ENCODE measurements at places on chromosomes 11 and 22. TPM values are rescaled to one million over a fixed set of nuclear protein-coding genes. Genes with fewer than 3 reads are reported as not detected.

The ASPHD2 gene
- 1.7 TPM for polyA plus RNA-seq

The OR4A16 gene
- polyA plus RNA-seq: not detected

The TNNI2 gene
- 10.9 TPM for polyA plus RNA-seq

The SNRPD3 gene
- 122 TPM for polyA plus RNA-seq

The CAVIN3 gene
- polyA plus RNA-seq: 115 TPM

The FAM180B gene
- not detected for polyA plus RNA-seq

The SCGB1D2 gene
- not detected for polyA plus RNA-seq

The MYBPC3 gene
- polyA plus RNA-seq: 0.51 TPM

- DNase-seq: peak; percentile 68
- H3K4me3 ChIP-seq: no peak overlapping the region
- H3K36me3 ChIP-seq: no peaks in the 10 kb centered on the region
- peaks cover 51% of the 10 kb centered on the region for H3K4me1 ChIP-seq
- peak overlapping the region; percentile 91 for H3K27ac ChIP-seq
- no peaks in the 10 kb centered on the region for H3K27me3 ChIP-seq
Observed at GRCh38 chr11:46248289-46249102, 29.0 kb upstream of the CREB3L1 start.

DNA sequence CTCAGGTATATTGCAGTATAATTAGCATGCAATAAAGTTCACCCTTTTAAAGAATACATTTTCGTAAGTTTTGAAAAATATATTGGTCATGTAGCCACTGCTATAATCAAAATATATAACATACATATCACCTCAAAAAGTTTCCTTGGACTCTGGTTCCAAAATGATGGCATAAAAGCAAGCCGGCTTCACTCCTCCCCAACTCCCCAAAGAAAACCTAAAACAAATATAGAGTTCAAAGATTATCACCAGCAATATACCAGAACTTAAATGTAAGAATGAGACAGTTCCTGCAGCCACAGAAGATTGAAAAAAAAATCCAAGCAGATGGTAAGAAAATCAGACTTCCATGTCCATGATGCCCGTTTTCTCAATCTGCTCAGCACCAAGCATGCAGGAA is 104.3 kb downstream of the APIP start:
- no peaks in the 10 kb centered on the region for H3K27me3 ChIP-seq
- H3K4me1 ChIP-seq: no peaks in the 10 kb centered on the region
- H3K27ac ChIP-seq: no peak overlapping the region
- no peaks in the 10 kb centered on the region for H3K36me3 ChIP-seq
- no peak for DNase-seq

GRCh38 chr11:72741429-72741833 is 10.8 kb downstream of the ARAP1 start:
- no peaks in the 10 kb centered on the region for H3K36me3 ChIP-seq
- no peak overlapping the region for H3K4me3 ChIP-seq
- H3K27ac ChIP-seq: peak overlapping the region; percentile 88
- peaks cover 29% of the 10 kb centered on the region for H3K4me1 ChIP-seq
- no peaks in the 10 kb centered on the region for H3K27me3 ChIP-seq

DNA sequence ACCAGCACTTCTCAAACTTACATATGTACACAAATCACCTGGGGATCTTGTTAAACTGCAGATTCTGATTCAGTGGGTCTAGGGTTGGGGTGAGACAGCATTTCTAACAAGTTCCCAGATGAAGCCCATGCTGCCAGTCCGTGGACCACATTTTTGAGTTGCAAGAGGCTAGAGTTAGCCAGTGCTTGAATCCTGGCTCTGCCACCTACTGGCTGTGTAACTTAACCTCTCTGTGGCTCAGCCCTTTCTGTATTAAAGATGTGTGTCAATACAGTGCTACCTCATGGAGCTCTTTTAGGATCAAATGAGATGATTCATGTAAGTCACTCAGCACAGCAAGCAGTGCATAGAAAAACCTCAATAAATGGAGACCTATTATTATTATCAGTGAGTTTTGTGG is 90.2 kb upstream of the ISX start:
- no peaks in the 10 kb centered on the region for H3K36me3 ChIP-seq
- DNase-seq: no peak
- no peak overlapping the region for H3K4me3 ChIP-seq

GRCh38 chr11:6574816-6575715 is 28.4 kb downstream of the RRP8 start:
- H3K36me3 ChIP-seq: no peaks in the 10 kb centered on the region
- no peaks in the 10 kb centered on the region for H3K27me3 ChIP-seq
- no peak for DNase-seq
- peaks cover 3% of the 10 kb centered on the region for H3K4me1 ChIP-seq
- H3K27ac ChIP-seq: peak overlapping the region; percentile 91
- H3K4me3 ChIP-seq: no peak overlapping the region

- H3K4me3 ChIP-seq: no peak overlapping the region
- no peak for DNase-seq
- H3K36me3 ChIP-seq: no peaks in the 10 kb centered on the region
- H3K27me3 ChIP-seq: no peaks in the 10 kb centered on the region
- H3K27ac ChIP-seq: no peak overlapping the region
Observed at GRCh38 chr11:10538924-10539323, 2.1 kb downstream of the RNF141 start.

DNA sequence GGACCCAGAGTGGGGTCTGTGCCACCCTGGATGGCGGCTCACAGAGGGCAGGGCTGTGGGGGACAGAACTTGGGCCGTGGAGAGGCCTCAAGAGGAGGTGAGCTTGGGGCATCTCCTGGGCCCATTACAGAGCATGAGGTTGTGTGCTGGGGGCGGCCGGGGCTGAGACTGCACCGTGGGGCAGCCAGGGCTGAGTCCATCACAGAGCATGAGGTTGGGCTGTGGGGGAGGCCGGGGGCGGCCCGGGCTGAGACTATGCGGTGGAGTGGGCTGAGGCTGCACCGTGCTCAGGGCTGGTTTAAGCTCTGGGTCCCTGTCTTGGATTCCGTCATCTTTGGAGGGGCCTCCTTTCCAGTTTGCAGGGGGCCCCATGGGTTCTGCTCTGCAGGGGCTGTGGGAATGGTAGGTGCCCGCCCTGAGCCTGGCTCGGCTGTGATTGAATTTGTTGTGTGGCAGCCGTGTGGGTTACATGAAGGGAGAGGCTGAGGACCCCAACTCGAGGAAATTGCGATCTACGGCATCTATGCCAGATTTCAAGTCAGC is 38.1 kb upstream of the MUC5AC start:
- no peaks in the 10 kb centered on the region for H3K4me1 ChIP-seq
- H3K36me3 ChIP-seq: no peaks in the 10 kb centered on the region
- H3K27me3 ChIP-seq: no peaks in the 10 kb centered on the region
- DNase-seq: no peak
- no peak overlapping the region for H3K4me3 ChIP-seq
- no peak overlapping the region for H3K27ac ChIP-seq

GRCh38 chr11:110026858-110027626 is 66.2 kb upstream of the ZC3H12C start:
- no peaks in the 10 kb centered on the region for H3K27me3 ChIP-seq
- no peaks in the 10 kb centered on the region for H3K36me3 ChIP-seq
- H3K4me1 ChIP-seq: peaks cover 10% of the 10 kb centered on the region
- no peak overlapping the region for H3K4me3 ChIP-seq
- DNase-seq: peak; percentile 19
- peak overlapping the region; percentile 34 for H3K27ac ChIP-seq

DNA sequence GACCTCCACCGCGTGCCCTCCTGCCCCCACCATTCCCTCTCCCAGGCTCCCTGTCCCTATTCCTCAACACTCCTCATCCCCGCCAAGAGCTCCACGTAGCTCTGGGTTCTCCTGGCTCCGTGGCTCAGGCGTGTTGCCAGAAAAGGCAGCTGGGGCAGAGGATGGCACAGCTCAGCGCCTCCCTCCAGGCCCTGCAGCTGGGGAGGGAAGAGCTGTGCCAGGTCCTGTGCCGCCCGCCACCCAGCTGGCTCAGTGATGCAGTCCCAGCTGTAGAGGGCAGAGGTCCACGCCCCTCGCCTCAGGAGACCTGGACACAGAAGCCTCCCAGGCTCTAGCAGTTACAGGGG is 4.2 kb downstream of the ARHGAP1 start:
- DNase-seq: no peak
- H3K27ac ChIP-seq: no peak overlapping the region
- no peak overlapping the region for H3K4me3 ChIP-seq

- DNase-seq: peak; percentile 79
- H3K27ac ChIP-seq: peak within 1 kb of the TSS; percentile 99
- peak within 1 kb of the TSS; percentile 78 for H3K4me3 ChIP-seq
Observed at GRCh38 chr22:30968015-30968923, at the start of gene MORC2. Gene MORC2, minus strand, starts transcription at chr22:30968774. Its CDS starts 885 bp downstream, at chr22:30967889.

GRCh38 chr22:21904250-21904789 is 36.9 kb upstream of the MAPK1 start:
- no peaks in the 10 kb centered on the region for H3K36me3 ChIP-seq
- DNase-seq: no peak
- H3K27ac ChIP-seq: no peak overlapping the region
- H3K4me3 ChIP-seq: no peak overlapping the region
- no peaks in the 10 kb centered on the region for H3K4me1 ChIP-seq

DNA sequence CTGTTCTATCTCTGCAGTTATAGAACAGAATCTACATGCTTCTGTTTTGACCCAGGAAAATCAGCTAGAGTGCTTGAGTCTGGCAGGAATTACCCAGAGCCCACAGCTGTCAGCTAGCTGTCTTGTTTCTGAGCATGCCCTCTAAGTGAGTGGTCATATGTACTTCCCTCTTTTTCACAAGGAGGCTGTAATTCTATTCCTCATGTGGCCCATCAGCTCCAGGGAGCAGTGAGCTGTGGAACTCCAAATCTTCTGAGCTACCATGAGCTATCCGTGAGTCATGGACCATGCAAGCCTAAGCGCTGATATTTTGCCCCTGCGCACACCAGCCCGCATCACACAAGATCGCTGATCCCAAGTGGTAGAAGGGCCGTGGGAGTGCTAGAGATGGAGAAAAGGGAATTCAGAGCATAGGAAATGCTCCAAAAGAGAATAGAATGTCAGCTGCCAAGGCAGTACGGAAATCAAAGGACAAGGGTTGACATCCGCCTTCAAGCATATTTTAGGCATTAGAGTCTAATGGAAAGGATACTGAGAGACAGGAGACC is 5.4 kb downstream of the FJX1 start:
- peaks cover 19% of the 10 kb centered on the region for H3K4me1 ChIP-seq
- H3K36me3 ChIP-seq: no peaks in the 10 kb centered on the region
- DNase-seq: peak; percentile 39

DNA sequence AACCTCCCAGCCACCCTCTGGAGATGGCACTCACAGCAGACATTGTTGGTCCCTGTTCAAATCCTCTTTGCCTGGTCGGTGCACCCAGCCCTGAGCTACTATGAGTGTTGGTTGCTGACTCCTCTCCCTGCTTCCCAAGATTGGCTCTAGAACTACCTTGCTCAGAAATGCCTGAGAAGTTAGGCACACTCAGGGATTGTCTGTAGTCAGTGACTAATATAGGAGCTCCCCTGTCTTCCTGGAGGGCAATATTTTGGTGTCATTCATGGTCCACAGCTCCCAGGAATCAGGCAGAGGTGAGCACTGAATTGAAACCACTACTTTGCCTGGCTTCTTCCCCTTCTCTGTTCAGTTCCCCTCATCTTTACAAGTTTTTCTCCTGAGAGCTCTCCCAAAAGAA is 325.9 kb downstream of the MIAT start:
- no peaks in the 10 kb centered on the region for H3K36me3 ChIP-seq
- no peak overlapping the region for H3K4me3 ChIP-seq
- no peaks in the 10 kb centered on the region for H3K4me1 ChIP-seq
- peaks cover 39% of the 10 kb centered on the region for H3K27me3 ChIP-seq

- H3K4me3 ChIP-seq: no peak overlapping the region
- H3K27ac ChIP-seq: no peak overlapping the region
- H3K36me3 ChIP-seq: no peaks in the 10 kb centered on the region
- DNase-seq: no peak
Observed at GRCh38 chr11:16082095-16083055, 274.0 kb downstream of the SOX6 start.

DNA sequence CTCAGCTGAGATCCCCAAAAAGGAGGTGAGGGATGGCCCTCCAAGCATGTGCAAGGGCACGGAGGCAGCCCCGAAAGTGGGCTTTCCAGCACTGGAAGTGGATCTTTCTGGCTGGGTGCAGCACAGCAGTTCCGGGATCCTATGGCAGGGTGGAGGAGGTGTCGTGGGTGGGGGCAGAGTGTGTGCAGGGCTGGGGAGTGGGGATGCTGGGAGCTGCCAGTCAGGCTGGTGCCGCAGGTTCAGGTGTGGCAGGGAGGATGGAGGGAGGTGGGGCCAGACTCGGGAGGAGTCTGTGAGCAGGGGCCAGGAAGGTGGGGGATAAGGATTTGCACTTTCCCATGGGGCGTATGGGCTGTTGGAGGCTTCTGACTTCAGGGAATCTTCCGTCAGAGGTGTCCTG is 60.2 kb downstream of the CACNA1I start:
- H3K27ac ChIP-seq: no peak overlapping the region
- no peaks in the 10 kb centered on the region for H3K36me3 ChIP-seq
- H3K4me1 ChIP-seq: no peaks in the 10 kb centered on the region
- no peaks in the 10 kb centered on the region for H3K27me3 ChIP-seq
- no peak for DNase-seq
- no peak overlapping the region for H3K4me3 ChIP-seq

- H3K27ac ChIP-seq: peak overlapping the region; percentile 37
- peaks cover 8% of the 10 kb centered on the region for H3K4me1 ChIP-seq
- DNase-seq: no peak
- H3K27me3 ChIP-seq: no peaks in the 10 kb centered on the region
- no peak overlapping the region for H3K4me3 ChIP-seq
Observed at GRCh38 chr11:67033661-67034166, 10.8 kb downstream of the SYT12 start.

DNA sequence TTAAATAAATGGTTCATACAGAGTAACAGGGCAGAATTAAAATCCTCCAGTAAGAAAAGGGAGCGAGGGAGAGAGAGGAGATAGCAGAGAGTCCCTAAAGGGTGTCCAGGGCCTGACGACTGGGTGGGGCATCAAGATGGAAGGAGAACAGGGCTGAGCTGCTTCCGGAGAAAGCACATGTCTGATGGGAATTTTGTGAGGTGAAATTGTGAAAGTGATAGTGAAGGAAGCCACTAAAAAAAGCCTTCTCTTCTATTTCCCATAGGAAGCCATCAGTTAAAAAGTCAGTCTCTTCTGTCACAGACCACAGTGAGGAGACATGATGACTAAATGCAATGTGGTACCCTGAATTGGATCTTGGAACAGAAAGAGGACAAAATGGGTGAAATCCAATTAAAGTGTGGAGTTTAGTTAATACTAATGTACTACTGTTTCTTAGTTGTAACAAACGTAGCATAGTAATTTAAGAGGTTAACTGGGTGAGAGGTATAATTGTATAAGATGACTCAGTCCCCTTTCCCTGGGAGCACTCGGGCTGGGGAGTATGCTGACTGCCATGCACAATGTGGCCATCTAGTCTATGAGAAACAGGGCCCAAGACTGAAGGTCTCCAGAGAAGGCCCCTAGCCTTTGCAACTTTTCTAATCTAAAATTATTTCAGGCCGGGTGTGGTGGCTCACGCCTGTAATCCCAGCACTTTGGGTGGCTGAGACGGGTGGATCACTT is 29.5 kb upstream of the FCHSD2 start:
- H3K4me1 ChIP-seq: peaks cover 12% of the 10 kb centered on the region
- no peak overlapping the region for H3K4me3 ChIP-seq
- no peak overlapping the region for H3K27ac ChIP-seq
- no peak for DNase-seq
- H3K36me3 ChIP-seq: no peaks in the 10 kb centered on the region

Measured in hepatocyte (in vitro differentiated cells).